ENCODE measurements at places on chromosomes 3 and 15.

- no peak for DNase-seq
These were observed 128.6 kb upstream of the ADPGK start for GRCh38 chr15:72912121-72912520.

GRCh38 chr15:93118904-93119303 is 29.9 kb upstream of the RGMA start:
- no peak for DNase-seq

- DNase-seq, result peak; percentile 4
These were observed 42.5 kb upstream of the UBE3A start for GRCh38 chr15:25481208-25481859.

DNA sequence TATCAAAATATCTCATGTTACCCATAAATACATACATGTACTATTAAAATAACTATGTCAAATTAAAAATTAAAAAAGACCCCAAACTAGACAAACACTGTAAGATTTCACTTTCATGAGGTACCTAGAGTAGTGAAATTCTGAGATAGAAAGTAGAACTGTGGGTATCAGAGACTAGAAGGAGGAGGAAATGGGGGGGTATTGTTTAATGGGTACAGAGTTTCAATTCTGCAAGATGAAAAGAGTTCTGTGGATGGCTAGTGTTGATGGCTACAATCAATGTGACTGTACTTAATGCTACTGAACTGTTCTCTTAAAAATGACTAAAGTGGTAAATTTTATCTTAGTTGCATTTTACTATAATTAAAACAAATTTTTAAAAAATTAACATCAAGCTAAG is 36.6 kb downstream of the RFX7 start:
- DNase-seq, result no peak

- DNase-seq, result no peak
These were observed 9.7 kb upstream of the NCKIPSD start for GRCh38 chr3:48695393-48695753.
